ENCODE measurements at places on chromosomes 5 and 9. TPM values are rescaled to one million over a fixed set of nuclear protein-coding genes. Genes with fewer than 3 reads are reported as not detected.

Gene MEIKIN
- polyA plus RNA-seq, result not detected

Gene LRRC19
- polyA plus RNA-seq, result not detected

Gene YTHDC2
- polyA plus RNA-seq, result 10.1 TPM

Gene FCN1
- not detected for polyA plus RNA-seq

Gene ROR2
- polyA plus RNA-seq, result 7.7 TPM
